Activated CD8-positive, alpha-beta memory T cell treated with anti-CD3 and anti-CD28 coated beads for 4 hours (primary cell): ENCODE measurements at places on chromosomes 4 and X.

DNA sequence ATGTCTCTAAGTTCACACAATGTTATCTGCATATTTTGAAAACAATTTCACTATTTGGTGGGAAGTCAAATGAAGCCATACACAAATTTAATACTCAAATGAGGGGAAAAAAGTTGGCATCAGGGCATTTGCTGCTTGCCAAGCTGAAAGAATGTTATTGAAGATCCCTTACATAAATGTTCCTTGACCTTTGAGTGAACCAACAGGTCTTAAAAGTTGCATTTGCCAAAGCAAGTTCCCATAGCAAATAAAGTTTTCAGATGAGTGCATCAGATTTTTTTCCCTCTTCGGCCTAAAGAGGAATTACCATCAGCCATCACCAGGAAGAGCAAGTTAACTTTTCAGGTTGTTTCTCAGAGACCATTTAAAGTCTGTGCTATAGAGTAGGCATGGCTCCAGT is 115.9 kb downstream of the COX18 start:
- no peak for DNase-seq

GRCh38 chrX:46665232-46666152 is 91.9 kb downstream of the CHST7 start:
- DNase-seq = no peak

GRCh38 chr4:113708250-113708649 is 53.3 kb downstream of the CAMK2D start:
- no peak for DNase-seq

DNA sequence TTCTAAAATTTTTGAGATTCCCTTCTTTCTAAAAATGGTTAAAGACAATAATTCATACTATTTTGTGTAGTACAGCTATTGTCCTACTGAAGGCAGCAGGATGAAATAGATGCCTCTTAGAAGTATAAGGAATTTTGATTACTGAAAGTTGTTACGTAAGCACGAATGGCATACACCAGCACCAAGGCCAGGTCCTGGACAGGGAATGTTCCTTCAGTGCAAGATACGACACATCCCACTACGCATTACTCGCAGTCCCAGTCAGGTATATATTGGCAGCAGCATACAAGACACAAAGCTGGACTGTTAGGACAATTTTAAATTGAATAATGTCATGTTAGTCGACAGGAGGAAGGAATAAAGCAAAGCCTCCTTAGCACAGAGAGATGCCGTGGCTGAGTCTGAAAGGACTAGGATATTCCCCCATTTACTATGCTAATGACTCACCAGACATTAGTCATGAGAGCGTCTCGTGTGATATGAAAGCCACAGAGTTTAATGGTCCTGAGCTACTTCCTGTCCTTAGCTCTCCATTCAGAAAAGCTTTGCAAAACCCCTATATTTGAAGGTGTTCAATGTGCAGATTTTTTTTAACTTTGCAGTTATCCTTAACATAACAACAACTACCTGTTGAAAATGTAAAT is 504.3 kb downstream of the FAM133A start:
- no peak for DNase-seq

GRCh38 chr4:74540193-74540592 is 95.3 kb downstream of the AREG start:
- no peak for DNase-seq

DNA sequence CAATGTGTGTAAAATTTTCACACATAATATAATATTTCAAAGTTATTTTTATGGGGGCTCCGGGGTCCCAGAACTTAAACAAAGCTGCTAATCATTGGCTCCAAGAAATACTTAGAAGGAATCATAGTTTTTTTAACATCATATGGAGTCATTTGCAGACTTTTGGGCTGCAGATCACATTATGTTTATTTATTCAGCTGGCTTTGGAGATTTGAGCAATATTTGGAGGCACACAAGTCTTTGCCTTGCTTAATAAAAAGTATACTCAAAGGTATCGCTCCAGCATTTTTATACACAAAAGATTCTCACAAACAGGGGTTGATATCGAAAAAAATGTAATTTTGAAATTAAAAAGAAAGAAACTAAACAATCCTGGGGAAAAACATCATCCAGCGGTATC is 382.5 kb upstream of the TENM3 start:
- DNase-seq = no peak

DNA sequence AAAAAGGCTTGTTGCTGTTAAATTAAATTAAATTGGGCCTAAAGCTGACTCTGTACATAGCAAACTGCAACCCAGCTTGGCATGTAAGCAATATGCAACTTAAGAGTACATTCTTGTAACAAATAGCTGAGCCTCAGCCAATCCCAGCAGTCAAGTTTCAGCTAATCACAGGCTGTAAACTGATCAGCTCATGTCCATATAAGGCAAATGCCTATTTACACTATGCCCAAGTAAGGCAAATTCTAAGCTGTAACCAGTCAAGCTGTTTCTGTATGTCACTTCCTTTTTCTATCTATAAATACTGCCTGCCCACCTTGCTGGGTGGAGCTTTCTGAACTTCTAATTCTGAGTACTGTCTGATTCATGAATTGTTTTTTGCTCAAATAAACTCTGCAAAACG is 429.1 kb upstream of the FTHL17 start:
- DNase-seq = no peak

- DNase-seq = peak; percentile 48
Observed at GRCh38 chrX:53714580-53715345, 28.2 kb upstream of the HUWE1 start.

DNA sequence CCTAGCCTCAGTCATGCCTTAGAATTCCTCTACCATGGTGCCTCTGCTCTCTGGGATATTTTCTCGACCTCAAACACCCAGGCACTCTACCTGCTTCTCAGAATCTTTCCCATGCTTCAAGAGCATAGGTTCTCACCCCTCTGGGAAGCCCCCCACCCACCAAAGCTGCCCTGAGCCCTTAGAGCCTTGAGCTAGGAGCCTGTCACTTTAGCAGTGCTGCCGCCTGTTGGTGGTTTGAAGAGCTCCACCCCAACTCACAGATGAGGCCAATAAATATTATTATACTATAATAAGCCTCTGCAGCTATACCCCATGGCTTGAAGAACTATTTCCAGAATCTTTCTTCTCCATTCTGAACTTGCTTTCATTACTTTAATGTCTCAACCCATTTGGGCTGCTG is 109.7 kb downstream of the RTL5 start:
- DNase-seq = no peak

DNA sequence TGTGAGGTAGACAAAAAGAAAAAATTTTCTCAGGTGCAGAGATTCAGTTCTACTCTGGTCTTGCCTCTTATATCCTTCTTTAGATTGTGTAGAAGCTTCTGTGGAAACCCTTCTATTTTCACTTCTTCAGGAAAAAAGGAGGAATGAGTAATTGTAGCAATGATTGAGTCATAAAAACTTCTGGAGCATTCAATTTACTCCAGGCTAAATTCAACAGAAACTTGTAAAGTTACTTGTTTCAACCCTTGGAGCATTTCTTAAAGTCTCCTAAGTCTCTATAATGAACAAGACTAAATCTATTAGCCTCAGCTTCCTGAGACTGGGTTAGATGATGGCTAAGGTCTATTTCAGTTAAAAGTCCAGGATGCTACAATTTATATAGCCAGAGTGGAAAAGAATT is 29.9 kb downstream of the BOD1L1 start:
- DNase-seq = no peak

DNA sequence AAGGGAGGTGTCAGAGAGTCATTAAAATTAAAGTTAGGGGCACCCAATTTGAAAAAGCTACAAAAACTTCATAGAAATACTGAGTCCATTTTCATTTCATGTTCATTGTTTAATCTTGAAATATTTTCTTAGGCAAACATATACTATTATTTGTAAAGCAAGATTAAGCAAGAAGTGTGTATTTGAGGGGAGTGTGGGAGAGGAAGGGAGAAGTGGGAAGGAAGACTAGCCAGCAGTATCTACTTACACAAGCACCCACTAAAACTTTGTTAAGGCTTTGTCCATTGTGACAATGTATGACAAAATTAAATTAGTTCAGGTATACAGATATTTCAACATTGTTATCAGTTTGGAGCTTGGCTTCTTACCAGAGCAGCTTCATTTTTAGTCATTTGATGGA is 222.9 kb downstream of the ARHGAP24 start:
- no peak for DNase-seq

DNA sequence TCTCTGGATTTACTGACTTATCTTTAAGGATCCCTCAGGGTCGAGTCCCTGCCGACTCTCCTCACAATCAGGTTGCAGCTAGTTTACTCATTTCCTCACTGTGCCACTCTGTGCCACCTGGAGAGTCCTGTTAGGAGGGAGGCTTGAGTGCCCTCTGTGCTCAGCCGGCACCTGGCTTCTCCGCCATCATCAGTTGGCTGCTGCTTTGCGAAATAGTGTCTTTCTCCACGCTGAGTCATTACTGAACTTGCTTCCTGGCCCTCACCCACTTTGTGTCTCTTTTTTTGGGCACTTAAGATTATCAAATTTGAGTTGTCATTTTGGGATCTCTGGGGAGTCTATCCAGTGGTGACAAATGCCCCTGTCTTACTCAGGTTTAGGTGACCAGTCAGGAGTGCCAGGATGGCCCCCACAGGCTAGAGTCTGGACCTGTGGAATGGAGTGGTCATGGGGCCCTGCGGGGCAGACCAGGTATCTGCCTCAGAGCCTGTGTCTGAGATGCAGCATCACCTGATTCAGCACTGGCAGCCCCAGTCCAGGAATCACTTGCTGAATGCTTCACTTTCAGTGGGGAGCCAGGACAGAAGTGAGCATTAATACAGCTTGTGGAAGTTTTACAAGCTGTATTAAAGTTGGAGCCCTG is 37.7 kb downstream of the JADE1 start:
- DNase-seq = no peak

- DNase-seq = no peak
Observed at GRCh38 chr4:8276358-8277240, 7.0 kb downstream of the HTRA3 start.

- no peak for DNase-seq
Observed at GRCh38 chr4:135705343-135705742, 1503.8 kb upstream of the PABPC4L start.

DNA sequence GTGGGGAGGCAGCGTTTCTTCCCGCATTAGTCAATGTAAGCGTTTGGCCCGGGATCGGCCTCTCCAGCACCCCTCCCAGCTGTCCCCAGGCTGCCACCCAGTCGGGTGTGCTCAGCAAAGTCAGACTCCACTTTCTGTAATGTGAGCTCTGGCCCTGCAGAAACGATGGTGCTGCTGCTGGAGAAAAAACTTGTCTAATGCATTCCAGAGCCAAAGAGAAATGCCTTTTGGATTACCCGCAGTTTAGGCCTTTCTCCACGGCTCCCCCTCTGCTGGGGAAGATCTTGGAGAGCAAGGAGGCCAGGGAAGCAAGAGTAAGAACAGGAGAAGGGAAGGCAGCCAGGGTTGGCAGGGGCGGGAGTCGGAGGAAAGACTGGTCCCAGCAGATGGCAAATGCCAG is 55.2 kb downstream of the ELF4 start:
- no peak for DNase-seq

GRCh38 chr4:16894406-16894805 is 4.0 kb downstream of the LDB2 start:
- DNase-seq = no peak

DNA sequence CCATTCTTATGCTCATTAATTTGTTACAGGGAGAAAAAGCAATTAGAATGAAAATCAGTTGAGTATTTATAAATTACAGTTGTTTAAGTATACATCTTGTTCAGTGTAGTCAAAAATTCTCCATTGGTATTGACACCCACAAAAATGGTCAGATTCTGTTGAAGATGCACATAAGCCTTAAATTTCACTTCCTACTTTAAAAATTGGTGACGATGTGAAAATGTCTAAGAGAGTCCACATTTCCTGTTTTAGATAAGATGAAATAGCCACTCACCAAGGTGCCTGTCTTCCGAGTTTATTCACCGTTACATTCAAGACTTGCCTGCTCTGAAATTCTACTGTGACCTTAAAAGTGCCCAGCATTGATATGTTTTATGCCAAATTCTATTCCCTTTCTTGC is 93.6 kb downstream of the GPR143 start:
- DNase-seq = no peak

DNA sequence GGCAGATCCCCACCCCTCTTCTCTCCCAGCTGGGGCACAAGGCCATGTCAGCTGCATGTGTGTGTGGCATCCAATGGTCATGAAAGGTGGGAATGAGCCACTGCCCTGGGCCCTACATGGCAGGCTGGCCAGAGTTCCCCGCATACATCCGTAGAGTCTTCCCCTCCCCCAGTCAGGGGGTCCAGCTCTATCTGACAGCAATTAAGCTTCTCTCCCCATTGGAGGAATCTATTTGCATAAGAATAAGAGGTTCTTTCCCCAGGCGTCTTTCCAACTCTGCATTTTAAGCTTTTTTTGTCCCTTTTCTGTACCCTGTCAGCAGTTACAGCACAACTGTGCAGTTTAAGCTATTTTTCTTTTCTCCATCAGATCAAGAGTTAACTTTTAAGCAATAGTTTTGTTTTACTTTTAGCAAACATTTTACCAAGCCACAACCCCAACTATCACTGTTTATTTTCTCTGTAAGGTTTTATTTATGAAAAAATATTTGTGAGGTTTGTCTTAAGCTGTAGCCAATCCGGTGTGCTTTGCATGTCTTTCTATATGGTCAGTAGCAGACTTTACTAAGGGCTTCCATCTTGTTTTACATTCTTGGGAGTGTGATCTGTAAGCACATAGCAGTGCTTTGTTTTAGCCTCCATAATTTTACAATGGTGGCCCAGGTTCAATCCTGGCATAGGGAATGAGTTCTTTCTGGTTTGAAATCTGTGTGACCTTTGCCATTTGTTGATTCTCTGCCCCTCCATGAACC is 28.7 kb downstream of the NLRP2B start:
- DNase-seq = no peak

DNA sequence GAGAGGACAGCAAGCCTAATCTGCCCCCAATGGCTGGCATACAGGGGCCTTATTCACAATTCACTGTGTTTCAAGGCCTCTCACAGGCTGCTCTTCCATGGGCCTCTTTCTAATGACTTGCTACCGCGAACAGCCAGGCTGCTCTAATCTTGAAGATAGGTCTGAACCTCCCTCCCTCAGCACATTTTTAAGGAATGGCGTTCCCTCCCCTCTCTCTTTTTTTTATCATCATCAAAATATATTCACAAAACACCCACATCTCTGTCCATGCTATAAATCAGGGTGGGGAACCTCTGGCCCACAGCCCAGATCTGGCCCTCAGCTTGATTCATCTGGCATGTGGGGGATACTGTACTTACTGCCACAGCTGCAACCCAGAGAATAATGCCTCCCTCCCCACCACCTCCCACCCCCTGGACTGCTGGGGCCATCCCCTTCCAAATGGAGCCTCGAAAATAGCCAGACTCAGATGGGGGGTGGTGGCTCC is 76.2 kb upstream of the PLAC1 start:
- no peak for DNase-seq

GRCh38 chrX:91122151-91122694 is 312.4 kb upstream of the PABPC5 start:
- no peak for DNase-seq

DNA sequence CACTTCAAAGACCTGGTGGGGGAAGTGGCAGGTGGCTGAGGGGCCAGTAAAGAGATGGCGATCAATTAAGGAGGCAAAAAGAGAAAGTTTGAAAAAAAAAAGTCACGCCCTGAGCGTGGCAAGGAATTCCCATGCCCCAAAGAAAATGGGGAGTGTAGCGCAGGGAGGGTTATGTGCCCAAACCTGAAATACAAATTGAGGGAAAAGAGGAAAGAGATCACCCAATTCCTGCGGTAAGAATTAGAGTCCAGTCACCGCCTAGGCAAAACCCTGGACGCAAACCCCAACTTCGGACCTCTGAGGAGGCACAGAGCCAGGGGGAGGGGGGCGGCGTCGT is 595 bp downstream of the ENOX2 start:
- no peak for DNase-seq
